T-helper 2 cell (primary cell): ENCODE measurements at places on chromosomes 13 and 19.

DNA sequence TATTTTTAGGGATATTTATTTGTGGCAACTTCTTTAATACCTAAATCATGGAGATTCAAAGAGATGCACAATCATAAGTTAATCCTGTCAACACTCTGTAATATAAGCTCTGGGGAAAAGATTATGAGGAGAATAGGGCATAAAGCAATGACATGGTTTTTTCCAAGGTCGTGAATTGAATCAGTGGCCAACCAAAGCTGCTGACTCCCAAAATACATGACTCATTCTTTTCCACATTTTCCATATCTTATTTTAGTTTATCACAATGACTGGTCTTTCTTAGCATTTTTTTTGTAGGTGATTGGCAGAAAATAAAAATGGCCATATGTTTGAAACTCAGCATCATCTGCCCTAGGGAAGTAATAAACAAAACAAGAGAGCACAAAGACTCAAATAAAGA lies 28.5 kb upstream of the RBM26 start:
- no peak for DNase-seq

- DNase-seq = no peak
These were observed 66.8 kb downstream of the FNDC3A start for GRCh38 chr13:49042476-49042875.

- no peak for DNase-seq
These were observed 107.0 kb downstream of the ZNF486 start for GRCh38 chr19:20273951-20274570.

- no peak for DNase-seq
These were observed 58.8 kb upstream of the C1QTNF9B start for GRCh38 chr13:23956106-23956505.

GRCh38 chr13:106690779-106691178 lies 122.8 kb upstream of the ARGLU1 start:
- no peak for DNase-seq

DNA sequence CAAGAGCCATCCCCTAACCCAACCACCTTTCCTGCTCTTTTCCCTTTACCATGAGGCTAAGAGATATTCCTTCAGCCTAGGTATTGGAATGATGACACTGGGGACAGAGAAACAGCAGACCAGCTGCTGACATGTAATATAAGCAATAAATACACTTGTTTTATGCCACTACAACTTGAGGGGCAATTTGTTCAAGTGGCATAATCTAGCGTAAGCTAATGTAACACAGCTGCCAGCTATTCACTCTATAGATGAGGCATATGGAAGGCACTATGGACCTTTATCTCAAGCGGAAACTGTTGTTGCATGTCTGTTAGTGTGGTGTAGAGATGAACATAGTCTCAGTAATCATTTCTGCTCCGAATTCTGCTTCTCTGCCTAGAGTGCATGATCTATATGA lies 111.1 kb downstream of the STARD13 start:
- no peak for DNase-seq

DNA sequence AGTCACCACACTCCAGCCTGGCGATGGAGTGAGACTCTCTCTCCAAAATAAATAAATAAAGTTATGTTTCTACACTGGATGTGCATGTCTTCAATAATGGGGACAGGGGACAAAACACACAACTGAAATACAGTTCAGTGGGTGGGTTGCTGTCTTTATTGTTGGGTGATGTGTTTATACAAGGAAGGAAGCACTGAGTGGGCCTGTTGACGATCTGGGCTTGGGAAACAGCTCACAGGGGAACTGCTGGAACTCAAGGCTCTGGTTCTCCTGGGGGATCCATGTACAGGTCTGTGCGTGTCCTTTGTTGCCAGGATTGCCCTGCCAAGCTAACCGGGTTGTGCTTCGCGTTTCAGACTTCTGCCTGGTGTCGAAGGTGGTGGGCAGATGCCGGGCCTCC lies 18.9 kb downstream of the SPINT2 start:
- no peak for DNase-seq

DNA sequence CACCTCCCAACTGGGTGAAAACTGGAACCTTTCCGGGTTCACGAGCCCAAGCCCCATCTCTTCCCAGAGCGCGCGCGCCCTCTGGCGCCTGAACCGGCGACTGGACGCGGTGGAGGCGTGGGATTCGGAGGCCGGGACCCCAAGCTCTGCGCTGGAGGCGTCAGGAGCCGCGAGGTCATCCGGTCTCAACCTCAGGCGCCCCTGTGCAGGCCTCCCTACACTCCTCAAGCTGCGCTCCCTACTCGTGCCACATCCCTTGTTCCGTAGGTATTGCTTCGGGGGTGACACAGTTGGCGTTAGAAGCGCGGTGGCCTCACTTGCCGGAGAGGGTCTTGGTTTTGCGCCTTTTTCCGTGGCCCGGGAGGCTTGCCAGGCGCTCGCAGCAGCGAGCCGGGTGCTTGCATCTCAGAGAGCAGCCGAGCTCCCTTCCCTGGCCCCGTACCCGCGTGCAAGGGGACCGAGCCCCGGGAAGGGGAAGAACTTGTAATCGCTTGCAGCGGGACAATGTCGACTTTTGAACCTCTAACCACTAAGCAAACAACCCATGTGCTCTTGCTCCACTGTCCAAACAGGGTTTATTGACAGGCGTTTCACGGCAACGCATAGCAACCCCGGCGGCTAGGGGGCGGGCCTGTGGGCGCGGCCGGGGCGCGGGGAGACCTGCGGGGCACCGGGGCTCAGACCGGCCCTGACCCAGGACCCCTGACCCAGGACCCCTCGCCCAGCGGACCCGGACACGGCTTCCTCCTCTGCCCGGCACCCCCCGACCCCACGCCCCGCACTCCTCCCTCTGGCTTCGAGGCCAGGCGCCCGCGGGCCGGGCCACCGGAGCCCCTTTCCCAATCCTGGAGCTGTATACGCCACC lies 8.5 kb downstream of the CDX2 start:
- no peak for DNase-seq

- DNase-seq = peak; percentile 60
These were observed 19.0 kb upstream of the GPI start for GRCh38 chr19:34345947-34346351.

DNA sequence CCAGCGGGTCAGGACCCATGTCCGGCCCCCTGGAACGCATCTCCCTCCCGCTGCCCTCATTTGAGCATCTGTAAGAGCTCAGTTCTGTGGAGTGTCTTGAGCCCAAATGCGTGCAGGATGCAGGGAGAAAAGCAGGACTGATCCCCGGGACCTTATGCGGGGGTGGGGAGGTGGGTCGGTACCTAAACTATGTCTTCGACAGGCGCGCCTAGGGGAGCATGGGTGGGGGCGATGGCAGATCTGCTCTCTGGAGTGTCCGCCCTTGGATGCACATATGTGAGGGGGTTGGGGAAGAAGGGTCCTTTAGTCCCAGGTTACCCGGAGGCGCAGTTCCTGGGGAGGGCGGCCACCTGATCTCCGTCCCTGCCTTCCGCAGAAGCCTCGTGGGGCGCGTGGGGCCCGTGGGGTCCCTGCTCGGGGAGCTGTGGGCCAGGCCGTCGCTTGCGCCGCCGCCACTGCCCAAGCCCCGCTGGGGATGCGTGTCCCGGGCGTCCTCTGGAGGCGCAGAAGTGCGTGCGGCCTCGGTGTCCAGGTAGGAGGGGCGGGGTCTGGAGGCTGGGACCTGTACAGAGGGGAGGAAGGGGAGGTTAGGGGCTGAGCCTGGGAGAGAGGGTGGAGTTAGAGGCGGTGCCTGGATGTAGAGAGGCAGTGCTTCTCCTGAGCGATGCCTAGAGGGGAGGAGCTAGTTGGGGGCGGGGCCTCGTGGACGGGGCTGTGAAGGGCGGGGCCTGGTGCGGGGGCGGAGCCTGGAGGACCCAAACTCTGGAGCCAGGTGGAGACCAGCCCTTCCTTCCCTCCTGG lies 2.9 kb downstream of the CILP2 start:
- peak; percentile 68 for DNase-seq

- DNase-seq = no peak
These were observed 723.9 kb downstream of the PCDH9 start for GRCh38 chr13:66506051-66506777.

DNA sequence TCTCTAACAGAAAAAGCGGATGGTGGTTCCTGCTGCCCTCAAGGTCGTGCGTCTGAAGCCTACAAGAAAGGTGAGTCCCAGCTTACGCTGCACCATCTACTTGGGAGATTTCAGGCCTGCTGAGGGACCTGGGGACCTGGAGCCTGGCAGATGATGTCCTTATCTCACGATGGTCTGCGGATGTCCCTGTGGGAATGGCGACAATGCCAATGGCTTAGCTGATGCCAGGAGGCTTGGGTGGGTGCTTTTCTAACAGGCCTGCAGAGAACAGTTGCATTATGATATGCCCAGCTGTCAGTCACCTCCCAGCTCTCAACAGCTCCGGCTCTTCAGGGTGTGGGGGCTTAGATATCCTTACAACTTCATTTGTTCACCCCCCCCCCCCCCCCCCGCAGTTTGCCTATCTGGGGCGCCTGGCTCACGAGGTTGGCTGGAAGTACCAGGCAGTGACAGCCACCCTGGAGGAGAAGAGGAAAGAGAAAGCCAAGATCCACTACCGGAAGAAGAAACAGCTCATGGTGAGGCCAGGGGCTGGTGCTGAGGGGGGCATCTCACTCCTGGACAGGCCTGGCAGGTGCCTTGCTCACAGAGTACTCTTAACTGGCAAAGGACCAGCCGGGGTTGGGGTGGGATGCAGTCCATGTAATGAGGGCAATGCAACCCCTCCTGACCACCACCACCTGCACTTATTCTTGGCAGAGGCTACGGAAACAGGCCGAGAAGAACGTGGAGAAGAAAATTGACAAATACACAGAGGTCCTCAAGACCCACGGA lies 3.8 kb downstream of the RPL13A start:
- DNase-seq = no peak

- DNase-seq = no peak
These were observed 5.1 kb downstream of the HNRNPM start for GRCh38 chr19:8449830-8450229.

GRCh38 chr19:57103573-57104277 lies 16.1 kb upstream of the USP29 start:
- peak; percentile 42 for DNase-seq

DNA sequence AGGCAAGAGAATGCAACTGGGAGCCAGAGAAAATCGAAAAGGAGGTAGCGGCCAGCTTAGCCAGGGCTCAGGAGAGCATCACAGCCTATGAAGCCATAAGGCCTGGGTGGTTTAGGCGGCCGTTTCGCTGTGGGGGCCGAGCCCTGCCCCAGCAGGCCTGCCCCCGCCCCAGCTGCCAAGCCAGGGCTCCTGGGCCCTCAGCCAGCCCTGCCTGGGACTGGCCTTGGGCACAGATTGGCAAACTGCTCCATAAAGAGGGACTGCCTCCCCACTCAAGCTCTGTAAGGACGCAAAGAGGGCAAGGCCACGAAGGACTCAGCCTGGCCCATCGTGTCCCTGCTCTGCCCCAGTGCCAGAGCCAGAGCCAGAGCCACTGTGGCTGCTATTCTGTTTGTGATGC lies 10.2 kb downstream of the ZNF653 start:
- no peak for DNase-seq

DNA sequence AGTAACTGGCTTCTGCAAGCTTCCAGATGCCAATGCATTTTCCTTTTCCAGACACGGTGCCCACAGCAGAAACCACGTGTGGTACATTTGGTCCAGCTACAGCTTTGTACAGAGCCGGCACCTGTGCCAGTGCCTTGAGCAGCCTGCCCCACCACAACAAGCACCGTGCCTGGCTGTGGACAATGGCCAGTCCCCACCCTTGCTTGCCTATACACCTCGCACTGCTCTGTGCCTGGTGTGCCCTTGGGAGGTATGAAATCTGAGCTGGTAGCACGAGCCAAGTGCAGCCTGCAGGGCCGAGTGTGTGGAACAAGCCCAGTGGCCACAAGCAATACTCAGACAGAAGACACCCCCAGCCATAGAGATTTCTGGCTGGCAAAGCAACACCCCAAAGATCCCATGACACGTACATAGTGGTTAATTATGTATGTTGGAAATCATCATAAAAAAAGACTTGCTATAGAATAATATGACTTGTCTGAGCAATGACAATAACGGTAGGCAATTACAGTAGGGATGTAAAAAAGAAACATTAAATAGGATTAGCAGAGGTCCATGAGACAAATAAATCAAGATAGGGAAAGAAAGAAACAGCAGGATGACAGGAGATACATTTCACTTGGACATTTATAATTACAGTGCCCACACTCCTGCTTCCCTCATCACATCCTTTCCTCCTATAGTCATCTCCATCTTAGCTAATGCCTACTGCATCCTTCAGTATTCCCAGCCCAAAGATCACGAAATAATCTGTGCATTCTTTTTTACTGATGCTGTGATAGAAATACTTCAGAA lies 1399.5 kb downstream of the PCDH9 start:
- DNase-seq = no peak

GRCh38 chr13:86932776-86933334 lies 738.3 kb upstream of the SLITRK5 start:
- no peak for DNase-seq

DNA sequence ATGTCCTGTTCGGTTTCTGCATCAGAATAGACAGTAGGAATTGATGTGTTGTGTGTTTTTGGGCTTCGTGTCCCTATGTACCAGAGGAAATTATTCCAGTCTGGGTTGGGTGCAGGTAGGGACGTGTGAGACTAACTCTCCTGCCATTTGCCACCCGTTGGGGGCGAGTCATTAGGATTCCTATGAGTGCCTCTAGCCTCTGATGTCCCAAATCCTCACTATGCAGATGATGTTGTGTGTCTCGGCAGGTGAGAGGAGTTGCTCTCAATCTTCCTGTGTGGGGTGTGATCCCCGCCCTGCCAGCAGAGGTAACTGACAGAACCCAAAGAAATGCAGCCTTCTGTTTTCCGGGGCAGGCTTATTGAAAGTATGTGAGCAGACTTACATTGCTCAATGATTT lies 31.2 kb upstream of the ZNF331 start:
- no peak for DNase-seq

- no peak for DNase-seq
These were observed 283.1 kb downstream of the MTUS2 start for GRCh38 chr13:29103065-29103800.

DNA sequence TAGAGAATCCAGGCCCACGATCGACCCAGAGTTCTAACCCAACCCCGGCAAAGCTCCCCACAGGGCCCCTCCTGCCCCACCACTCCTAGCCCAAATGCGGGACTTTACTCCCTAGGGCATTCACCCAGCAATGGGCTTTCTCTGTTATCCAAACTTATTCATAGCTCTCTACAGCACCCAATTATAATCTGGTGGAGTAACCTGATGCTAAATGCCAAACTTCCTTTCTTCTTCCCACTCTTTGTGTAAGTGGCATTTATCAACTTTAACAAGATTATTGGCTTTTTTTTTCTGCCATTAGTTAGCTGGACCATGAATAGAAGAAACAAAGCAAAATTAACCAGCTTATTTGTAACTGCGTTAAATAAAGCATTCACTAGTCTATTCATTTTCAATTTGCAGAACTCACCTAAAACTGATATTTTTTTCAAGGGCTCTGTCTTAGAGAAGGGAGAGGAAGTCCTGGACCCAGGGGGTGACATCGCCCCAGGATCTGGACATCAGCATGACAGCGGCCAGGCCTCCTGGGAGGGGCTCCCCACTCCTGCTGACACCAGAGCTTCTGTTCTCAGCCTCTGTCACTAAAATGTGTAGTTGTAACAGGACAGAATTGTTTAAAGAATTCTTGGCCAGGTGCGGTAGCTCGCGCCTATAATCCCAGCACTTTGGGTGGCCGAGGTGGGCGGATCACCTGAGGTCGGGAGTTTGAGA lies 1.5 kb downstream of the FAM124A start:
- DNase-seq = no peak
